Activated CD4-positive, alpha-beta T cell treated with anti-CD3 and anti-CD28 coated beads for 36 hours (primary cell): ENCODE measurements at places on chromosomes 13 and 19. TPM values are rescaled to one million over a fixed set of nuclear protein-coding genes. Genes with fewer than 3 reads are reported as not detected.

PEAK3 gene
- total RNA-seq: not detected

LRRC63 gene
- 0.50 TPM for total RNA-seq

DNA sequence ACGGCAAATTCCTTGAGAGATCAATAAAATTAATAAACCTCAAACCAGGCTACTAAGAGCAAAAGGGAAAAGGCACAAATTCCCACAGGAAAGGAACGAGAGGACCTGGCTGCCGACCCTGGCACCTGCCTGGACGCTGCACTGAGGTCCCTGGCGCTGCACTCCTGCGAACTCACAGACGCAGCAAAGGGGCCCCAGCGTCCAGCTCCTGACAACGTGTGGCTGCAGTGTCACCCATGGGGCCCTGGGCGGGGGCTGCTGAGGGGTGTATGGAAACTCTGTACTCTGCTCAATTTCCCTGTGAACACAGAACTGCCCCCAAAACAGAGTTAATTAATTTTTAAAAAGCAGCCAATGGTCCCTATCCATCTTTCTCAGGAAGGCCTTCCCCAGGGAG, 61.3 kb upstream of the C13orf46 start:
- no peak overlapping the region for H3K4me3 ChIP-seq
- H3K27me3 ChIP-seq: no peaks in the 10 kb centered on the region
- no peak for DNase-seq
- peak overlapping the region; percentile 65 for H3K27ac ChIP-seq
- H3K4me1 ChIP-seq: peaks cover 12% of the 10 kb centered on the region

- DNase-seq: no peak
- peaks cover 33% of the 10 kb centered on the region for H3K36me3 ChIP-seq
- H3K4me3 ChIP-seq: no peak overlapping the region
- no peak overlapping the region for H3K27ac ChIP-seq
- H3K27me3 ChIP-seq: peaks cover 3% of the 10 kb centered on the region
Observed at GRCh38 chr19:46392837-46393236, 20.5 kb downstream of the CCDC8 start.
